ENCODE measurements at places on chromosomes 3 and 15.

DNA sequence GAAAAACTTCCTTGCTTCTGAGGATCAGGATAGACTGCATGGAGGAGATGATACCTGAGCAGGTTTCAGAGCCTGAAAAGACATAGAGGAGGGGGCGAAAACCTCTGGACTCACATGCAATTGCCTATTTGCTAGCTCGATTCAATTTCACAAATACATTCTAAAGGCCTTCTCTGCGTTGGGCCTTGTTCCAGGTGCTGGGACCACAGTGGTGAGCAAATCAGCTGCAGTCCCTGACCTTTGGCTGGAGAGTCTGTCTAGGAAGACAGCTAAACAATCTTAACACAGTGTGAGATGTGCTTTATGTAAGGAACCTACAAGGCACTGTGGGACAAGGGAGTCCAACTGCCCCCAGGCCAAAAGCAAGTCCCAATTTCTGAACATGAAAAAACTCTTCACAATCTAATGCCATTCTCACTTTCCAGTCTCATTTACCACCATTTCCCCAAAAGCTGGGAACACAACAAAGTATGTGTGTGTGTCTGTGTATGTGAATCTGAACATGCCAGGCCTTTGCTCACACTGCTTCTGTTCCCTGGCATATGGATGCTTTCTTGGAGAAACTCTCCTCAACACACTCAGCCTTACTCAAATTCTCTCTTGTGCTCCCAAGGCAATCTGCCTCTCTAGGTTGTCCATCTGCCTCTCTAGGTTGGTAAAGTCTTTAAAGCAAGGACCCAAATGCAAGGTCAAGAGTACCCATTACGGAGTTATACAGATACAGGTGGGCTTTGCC lies 2.1 kb upstream of the PCCB start:
- DNase-seq = no peak

DNA sequence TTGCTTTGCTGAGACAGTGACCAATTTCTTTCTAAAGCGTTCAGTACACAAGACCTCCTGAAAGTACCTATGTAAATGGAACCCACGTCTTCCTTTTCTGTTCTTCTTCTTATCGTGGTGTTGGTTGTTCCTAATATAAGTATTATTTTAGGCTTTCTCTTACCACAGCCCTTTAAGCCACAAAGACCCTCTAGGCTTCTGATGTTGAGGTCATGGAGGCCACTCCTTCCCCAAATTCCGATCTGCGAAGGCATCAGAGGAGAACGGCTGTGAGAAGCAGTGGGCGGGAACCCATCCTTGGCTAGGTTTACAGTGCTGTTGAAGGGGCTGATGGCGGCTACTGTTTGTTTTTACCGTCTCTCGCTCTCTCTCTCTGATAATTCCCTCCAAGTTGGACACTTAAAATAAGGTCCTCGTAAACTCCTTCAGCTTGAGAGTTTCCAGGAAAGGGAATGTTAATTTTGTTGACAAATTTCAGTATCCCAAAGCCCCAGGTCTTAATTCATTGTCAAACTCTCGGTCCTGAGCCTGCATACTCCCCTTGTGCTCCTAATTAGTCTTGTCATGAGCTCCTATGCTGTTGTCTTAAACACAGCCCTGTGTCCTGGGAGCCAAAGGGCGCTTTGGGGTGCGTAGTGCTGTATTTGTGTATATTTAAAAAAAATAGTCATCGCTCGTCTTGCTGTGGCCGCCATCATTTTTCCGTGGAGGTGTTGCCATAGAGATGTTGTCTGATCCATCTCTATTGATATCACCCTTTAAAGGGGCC lies 178.8 kb downstream of the OPA1 start:
- no peak for DNase-seq

DNA sequence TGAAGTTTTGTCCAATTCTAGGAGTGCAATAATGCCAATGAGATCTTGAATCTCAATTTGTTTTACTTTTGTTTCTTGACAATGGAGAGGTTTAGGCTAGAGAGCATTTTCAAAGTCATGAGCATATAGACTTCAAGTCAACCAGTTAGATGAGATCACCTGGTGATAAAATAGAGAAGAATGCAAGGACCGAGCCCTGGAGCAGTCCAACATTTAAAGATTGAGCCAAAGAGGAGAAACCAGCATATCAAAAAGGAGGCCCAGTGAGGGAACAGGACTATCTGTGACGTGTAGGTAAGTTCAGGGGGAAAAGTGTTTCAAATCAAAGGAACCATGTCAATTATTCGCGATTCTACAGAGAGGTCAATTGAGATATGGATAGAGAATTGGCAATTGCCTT lies 1.7 kb upstream of the PIAS1 start:
- no peak for DNase-seq

GRCh38 chr3:139523718-139524117 lies 15.8 kb downstream of the RBP1 start:
- DNase-seq = no peak

DNA sequence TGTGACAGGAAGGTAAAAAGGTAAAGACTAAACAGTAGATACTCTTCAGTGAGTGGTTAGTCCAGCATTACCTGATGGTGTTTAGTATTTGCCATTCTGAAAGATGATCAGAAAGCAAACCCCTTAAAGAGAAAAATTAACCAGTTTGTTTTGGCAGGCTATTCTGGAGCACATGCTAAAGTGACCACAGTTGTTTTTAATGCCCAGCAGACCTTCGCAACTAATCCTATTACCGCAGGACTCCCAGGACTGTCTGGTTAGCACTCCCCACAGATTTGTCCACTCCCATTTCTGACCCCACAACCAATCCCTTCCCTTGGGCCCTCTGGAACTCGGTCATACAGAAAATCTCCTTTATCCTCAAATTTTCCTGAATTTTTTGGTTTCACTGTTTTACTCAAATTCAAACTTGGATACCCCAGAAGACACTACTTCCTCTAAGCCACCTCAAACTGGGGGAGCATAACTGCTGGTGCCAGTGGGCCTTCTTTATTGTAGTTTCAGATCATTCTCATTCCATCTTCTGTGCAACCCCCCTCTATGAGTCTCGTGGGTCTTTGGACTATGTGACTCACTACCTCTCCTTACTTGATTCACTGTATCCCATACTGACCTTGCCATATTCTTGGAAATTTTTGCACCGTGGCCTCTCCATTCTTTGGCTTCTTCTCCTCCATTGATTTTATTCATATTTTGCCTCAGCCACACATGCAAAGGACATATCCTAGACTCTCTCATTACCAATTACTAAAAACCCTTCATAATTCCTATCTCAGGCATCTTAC lies 104.4 kb downstream of the RBMS3 start:
- DNase-seq = peak; percentile 79

DNA sequence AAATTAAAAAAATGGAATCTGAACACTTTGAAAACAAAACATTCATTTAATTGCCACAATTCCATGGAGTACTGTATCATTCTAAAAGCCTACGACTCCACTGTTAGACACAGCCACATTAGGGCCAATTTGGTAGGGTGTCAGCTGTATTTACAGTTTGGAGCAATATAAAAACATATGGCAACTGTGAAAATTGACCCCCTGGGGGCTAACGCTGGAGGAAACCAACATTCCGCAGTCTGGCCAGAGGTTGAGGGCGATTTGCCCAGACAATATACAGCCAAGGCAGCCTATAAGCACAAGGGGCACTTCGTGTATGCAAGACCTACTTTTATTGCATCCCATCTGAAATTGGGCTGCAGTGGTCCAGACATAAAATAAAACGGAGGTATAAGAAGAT lies 476.5 kb upstream of the WNT5A start:
- peak; percentile 8 for DNase-seq

- peak; percentile 35 for DNase-seq
Measured at GRCh38 chr15:88610701-88611231, 10.4 kb upstream of the AEN start.

DNA sequence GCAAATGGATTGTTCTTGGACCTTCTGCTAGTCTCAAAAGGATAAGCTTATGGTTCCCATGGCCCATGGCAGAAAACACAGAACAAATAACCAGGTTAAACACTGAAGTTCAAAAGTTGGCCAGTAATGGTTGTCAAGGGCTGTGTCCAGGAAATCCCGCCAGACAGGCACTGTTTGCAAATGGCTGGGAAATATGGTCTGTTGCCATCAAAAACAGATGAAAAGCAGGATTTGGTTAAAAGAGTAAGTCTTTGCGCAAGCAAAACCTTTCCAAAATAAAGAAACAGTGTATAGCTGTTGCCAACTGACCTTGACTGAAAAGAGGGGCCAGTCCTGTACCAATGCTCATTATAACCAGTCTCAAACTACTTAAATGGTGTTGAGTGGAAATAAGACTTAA lies 58.6 kb downstream of the WWTR1 start:
- DNase-seq = no peak

GRCh38 chr3:65729555-65729954 lies 309.2 kb downstream of the MAGI1 start:
- peak; percentile 87 for DNase-seq

Data from fibroblast of skin of scalp (primary cell).